Epithelial cell of alveolus of lung (primary cell): ENCODE measurements at places on chromosomes 3 and 15. TPM values are rescaled to one million over a fixed set of nuclear protein-coding genes. Genes with fewer than 3 reads are reported as not detected.

The PTH1R gene
- total RNA-seq = 1.4 and 27.5 TPM in 2 replicates

The IL5RA gene
- not detected in 2 replicates for total RNA-seq

The CCR2 gene
- total RNA-seq = not detected in 2 replicates

The ARHGAP31 gene
- total RNA-seq = 3.0 and 15.0 TPM in 2 replicates

The SLC27A2 gene
- 0.13 and 0.24 TPM in 2 replicates for total RNA-seq

The TMEM212 gene
- not detected in 2 replicates for total RNA-seq

The ZBED2 gene
- total RNA-seq = 0.39 TPM in 1 of 2 replicates, not detected in the other

The LIPC gene
- 0.08 TPM in 1 of 2 replicates, not detected in the other for total RNA-seq

The ARPP21 gene
- total RNA-seq = 0.24 TPM in 1 of 2 replicates, not detected in the other

The PRSS50 gene
- total RNA-seq = not detected in 2 replicates

The CFAP20DC gene
- total RNA-seq = 0.64 and 2.8 TPM in 2 replicates

The TMCO5A gene
- not detected in 2 replicates for total RNA-seq

The TMEM45A gene
- total RNA-seq = 23.9 and 53.7 TPM in 2 replicates

The MESP1 gene
- total RNA-seq = 0.56 TPM in 1 of 2 replicates, not detected in the other

The TNFSF10 gene
- 2.3 and 2.7 TPM in 2 replicates for total RNA-seq

The ACP3 gene
- 2.6 and 3.9 TPM in 2 replicates for total RNA-seq

The EPHB3 gene
- total RNA-seq = 0.39 and 7.7 TPM in 2 replicates

The PYGO1 gene
- 6.2 and 10.5 TPM in 2 replicates for total RNA-seq

The BNC1 gene
- 2.3 and 9.8 TPM in 2 replicates for total RNA-seq

The UCN2 gene
- total RNA-seq = 3.1 and 3.7 TPM in 2 replicates

The ARMC8 gene
- total RNA-seq = 26.2 and 39.8 TPM in 2 replicates
